ENCODE measurements at places on chromosomes 2 and 18. TPM values are rescaled to one million over a fixed set of nuclear protein-coding genes. Genes with fewer than 3 reads are reported as not detected.

DNA sequence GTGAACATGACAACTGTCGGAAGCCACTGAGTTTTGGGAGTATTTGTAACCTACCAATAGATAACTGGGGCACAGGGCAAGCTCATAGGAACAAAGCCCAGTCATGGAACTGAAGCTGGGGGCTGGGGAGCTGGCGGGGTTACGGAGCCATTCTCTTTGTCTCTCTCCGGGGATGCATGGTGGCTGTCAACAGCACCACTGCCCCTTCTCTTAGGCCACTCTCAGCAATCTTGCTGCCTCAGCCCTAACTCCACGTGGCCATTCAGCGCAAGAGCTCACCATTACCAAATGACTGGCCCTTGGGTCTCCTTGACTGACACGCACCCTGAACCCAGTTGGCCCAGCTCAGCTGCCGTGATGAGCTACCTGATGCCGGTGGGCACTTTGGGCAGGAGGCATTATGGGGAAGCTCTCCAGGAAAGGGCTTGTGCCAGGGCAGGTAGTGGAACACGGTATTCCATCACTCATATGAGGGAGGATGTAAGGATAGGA, 33.6 kb upstream of the ODC1 start:
- no peak for DNase-seq

DNA sequence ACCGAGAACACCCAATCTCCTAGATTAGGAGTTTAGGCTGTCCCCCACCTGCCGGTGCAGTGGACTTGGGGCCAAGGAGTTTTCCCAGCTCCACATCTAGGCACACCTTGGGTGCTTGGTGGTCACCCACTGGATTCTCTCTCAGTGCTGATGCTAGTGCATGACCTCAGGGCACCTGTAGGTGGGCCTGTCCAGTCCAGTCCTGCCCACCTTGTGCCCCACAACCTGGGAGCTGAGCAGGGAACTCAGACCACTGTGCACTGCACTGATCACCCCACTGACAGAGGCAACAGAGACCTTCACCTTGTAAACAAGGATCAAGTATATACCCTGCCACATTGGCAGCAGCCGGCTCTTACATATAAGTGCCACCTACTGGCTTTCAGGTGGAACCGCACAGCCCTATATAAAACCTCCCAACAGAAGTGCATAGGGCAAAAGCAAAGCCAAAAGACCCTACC, 12.7 kb upstream of the CDH19 start:
- no peak for DNase-seq

DNA sequence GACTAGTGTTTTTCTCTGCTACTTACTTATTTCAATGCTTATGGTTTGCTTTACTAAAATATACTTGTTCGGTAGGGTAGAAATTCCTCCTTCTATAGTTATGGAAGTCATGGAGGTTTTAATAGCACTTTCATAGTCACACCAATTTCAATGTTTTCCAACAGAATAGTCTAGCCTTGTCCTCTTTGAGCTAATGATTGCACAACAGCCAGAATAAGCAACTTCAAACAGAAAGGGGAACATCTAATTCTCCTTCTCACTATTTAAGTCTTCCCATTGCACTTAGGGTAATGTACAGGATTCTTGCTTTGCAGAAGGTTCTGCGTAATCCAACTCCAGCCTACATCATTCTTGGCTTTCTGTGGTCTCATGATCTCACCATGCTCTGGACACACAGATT, 287.7 kb upstream of the GCFC2 start:
- no peak for DNase-seq

- no peak for DNase-seq
These were observed 31.5 kb upstream of the TANC1 start for GRCh38 chr2:158936978-158937377.

DNA sequence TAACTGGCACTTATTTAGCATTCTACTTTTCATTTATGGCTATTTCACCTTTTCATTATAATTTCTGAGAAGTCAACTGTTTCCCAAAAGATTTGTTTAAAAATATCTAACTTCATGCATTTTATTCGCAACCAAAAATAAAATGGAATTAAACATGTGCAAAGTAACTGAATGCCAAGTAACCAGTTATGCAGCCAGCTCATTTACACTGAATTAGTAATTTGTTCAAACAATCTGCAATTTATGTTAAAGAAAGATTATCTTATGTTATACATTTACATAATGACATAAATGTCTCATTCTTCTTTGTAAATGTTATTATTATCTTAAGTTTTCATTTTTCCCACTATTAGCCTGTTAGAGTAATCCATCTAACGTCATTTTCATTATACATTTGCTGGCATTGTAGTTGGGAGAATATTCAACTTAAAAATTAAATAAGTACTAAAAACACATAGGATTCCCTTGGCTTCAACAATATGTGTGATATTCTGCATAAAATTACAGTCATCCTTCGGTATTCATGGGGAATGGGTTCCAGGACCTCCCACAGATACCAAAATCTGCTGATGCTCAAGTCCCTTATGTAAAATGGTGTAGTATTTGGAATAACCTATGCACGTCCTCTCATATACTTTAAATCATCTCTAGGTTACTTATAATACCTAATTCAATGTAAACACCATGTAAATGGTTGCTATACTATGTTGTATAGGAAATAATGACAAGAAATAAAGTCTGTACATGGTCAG, 43.7 kb upstream of the STAM2 start:
- no peak for DNase-seq

DNA sequence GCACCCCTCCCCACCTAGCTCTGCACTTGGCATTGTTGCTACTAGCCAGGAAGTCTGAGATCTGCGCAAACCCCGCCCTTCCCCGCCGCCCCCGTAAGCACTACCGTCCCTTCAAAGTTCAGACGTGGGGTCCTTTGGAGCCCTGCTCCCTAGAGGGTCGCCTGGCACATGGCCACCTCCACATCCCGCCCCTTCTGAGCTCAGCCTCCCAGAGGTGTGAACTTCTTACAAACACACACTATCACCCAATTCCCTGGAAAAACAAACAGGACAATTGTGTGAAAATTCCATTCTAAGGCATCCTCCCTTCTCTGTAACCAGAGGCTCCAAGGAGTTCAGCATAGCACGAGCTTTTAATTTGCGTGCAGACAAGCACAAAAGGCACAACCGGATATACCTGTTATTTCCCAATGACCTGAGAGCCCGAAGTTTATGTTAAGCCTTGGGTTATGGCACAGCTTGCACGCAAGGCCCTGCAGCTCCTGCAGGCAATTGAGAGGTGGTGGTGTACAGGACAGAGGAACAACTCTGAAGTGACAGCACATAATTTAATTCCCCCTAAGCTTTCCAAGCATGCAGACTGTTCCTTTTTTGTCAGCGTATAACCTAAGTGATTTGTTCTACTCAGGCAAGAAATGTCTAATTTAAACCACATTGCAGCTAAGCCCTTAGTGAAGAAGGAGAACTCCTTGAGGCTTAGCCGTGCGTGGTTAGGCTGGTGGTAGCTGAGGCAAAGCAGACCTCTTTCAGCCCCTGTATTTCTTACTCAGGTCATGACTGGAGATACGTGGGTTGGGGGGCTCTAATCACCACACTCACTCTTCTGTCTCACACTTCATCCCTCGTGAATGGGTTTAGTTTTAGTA, 20.3 kb upstream of the CYP1B1 start:
- DNase-seq = no peak

GRCh38 chr2:238441262-238442114, 14.8 kb downstream of the ASB1 start:
- no peak for DNase-seq

DNA sequence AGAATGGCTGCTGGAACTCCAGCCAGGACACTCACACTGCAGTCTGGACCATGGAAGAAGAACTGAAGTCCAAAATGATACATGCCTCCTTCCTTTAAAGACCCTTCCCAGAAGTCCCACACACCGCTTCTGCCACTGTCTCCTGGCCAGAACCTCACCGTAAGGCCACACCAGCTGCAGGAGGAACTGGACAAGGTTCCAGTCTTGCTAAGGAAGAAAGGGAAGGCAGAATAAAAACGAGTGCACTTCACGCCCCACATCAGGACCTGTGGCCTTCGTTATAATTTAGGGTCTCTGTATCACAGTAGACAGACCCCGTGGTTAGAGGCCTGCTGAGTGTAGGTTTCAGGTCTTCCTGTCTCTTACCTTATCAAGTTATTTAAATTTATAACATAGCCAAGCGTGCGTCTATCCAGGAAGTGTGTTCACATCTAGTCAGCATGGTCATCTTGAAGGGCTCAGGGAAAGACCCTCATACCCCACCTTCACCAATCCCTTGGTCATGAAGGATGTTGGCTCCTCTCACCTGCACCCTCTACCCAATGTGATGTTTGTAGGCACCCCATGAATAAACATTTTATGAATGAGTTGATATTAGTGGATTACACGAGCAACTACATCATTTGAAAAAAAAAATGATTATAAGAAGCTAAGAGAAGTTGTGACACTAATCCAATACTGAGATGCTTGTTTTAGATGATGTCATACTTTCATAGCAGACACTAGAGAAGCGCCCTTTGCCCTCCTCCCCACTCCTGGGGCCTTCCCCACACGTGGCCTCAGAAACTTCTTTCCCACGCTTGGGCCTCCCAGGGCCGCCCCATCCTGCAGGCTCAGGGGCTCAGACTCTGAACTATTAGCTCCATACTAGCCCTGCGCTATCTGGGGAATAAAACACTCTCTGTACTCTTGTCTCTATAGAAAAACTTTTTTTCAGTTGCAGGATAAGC, 157.6 kb downstream of the FAM210A start:
- no peak for DNase-seq

DNA sequence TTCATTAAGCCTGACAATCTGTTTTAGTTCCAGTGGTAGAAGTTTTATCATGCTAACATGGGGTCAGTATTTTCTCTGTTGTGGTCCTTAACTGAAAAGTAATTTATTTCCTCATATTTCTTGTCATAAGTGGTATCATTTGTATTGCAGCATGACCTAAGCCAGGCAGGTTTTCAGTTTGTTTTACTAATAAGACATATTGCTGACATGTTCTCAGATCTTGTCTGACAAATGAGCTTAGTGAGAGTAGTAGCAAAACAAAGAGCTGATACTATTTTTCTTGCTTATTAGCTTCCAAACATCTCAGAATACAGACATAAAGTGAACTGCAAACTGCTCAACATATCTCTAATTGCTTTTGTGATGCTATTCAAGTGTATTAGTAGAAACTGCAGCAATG, 293.6 kb downstream of the DSEL start:
- DNase-seq = no peak

DNA sequence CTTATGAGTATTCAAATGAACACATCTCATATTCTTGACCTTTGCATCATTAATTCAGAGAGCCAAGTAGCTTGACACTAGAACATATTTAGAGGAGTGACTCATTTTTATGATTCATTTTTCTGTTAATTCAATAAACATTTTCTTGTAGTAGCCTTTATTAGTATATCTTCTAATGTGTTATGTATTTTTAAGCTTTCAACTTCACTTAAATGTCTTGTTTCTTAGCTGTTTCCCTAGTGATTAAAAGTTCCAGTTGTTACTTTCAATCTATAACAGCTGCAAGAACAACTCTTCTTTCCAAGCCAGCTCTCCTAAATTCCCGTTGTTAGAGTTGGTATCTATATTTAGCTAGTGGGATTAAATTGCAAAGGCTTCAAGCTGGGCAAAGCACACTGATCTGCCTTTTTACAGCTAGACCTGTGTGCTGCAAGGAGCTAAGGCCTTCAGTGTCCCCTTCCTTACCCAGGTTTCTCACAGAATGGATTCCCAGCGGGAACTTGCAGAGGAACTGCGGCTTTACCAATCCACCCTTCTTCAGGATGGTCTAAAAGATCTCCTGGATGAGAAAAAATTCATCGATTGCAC, at the start of gene KLHL41:
Gene KLHL41, plus strand, starts transcription at position 405 of the 588 bp plus-strand sequence. Its CDS starts 77 bp downstream, at position 482.
- DNase-seq = no peak

TRAPPC12 gene
- 44.5 TPM for polyA plus RNA-seq

DYNAP gene
- not detected for polyA plus RNA-seq

RGPD3 gene
- polyA plus RNA-seq = not detected

ERICH2 gene
- not detected for polyA plus RNA-seq

HOXD9 gene
- polyA plus RNA-seq = not detected
